ENCODE measurements at places on chromosomes 2 and 18.
A peak's percentile ranks its signal among the peaks of the same experiment; 100 is the strongest.

DNA sequence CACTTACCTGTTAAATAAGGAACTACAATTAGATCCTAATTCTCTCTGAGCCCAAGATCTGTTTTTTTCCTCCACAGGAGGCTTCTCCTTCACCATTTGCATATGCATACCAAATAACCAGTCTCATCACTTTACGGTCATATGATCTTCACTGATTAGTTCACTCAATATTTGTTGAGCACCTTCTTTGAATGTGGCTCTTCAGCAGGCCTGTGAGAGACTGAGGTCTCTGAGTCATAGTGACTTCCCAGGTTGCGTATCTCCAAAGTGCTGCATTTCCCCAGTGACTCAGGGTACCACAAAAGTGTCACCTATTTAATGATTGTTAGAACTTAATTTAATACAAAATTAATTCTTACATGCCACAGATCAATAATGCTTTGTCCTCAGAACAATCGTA lies 108.8 kb upstream of the TRIB2 start:
- DNase-seq, result no peak

DNA sequence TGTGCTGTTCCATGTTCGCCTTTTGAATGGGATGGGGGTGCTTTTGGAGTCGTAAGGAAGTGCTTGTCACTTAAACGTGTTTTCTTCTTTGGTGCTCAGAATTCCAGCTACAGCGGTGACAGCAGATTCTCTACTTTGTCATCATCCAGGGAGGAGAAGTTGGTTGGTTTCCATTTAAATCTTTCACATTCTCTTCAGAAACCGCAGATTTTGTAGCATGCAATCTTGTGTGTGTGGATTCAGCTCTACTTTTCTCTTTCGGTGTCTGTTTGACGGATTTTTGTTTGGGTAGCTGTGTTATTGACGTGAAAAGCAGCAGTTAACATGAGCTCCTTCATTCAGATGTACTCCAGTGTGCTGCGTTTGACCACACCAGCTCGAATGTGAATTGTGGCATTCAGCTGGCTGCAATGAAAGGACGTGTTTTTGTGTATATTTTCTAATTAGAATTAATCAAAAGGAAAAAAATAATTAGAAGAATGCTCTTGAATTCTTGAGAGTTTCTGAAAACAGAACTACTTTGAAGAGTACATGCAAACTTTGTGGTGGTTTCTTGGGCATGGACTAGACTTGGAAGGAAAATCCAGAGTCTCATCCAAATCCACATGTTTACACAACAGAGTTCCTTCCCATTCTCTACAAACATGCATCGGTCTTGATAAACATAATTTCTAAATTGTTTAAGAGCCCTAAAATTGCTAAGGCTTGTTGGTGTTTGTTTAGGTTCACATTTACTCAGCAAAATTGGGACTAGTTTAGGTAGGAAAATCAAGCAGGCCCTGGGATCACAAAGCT lies 68.7 kb upstream of the RBM44 start:
- DNase-seq, result no peak

DNA sequence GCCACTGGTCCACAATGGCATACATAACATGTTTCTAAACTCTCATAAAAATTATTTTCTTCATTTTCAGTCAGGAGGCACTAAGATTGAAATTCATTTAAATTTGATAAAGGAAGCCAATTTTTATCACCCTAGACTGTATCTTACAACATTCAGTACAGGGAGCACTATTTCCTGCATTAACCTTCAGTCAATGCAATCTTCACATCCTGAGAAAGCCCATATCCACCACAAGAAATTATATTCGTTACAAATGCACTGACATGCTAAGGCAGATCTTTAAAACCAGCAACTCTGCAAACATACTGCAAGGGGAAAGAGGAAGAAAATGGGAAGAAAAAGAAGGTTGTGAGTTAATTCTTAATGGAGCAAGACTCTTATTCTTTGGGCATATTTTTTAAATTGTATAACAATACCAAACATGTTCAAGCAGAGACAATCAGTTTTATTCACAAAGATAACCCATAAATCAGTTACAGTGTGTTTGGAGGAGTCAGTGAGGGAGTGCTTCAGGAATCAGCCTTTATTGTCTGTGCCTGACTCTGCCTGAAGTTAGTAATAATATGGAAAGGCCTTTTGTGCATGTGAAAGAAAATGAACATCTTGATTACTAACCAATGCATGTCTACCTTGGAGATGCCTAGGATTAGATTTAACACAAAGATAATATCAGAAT lies 370.1 kb downstream of the FBXO15 start:
- no peak for DNase-seq

- no peak for DNase-seq
Observed at GRCh38 chr18:34339155-34339554, 114.4 kb upstream of the NOL4 start.

- peak; percentile 58 for DNase-seq
Observed at GRCh38 chr2:119106301-119106897, 52.2 kb downstream of the C1QL2 start.

DNA sequence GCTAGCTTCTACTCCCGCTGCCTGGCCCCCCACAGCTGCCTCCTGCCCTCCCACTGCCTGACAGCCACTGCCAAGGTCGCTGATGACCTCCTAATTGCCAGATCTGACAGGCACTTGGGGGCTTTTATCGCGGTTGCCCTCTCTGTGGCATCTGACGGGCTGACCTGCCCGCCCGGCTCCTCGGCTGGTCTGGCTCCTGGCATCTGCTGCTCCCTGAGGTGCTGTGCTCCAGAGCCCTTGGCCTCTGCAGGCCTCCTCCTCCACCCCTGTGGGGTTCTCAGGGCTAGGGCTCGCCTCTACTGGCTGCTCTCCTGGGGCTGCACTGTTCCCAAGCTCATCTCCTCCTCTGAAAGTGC lies 43.1 kb downstream of the INHBB start:
- no peak for DNase-seq

GRCh38 chr2:231611273-231612108 lies 18.8 kb downstream of the TEX44 start:
- DNase-seq, result peak; percentile 73

GRCh38 chr18:24934258-24934932 lies 417.6 kb downstream of the ZNF521 start:
- DNase-seq, result no peak

GRCh38 chr2:54928719-54929118 lies 121.5 kb downstream of the RTN4 start:
- DNase-seq, result no peak

DNA sequence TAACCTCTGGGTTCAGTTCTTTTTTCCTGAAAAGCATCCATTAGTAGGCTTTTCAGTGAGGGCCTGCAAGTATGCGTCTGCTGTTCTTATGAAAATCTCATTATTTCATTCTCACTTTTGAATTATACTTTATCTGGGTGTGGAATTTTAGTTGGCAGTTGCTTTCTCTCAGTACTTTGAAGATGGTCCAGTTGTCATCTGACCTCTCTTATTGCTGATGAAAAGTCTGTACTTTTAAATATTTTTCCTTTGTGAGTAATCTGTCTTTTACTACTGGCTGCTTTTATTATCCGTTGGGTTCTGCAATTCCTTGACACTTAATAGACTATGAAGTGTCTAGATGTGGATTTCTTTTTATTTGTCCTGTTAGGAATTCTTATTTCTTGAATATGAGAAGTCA lies 307.8 kb downstream of the CYP26B1 start:
- DNase-seq, result no peak

- no peak for DNase-seq
Observed at GRCh38 chr2:231621051-231621879, 28.6 kb downstream of the TEX44 start.

GRCh38 chr2:45237850-45238542 lies 228.7 kb upstream of the SIX2 start:
- DNase-seq, result peak; percentile 35

- DNase-seq, result no peak
Observed at GRCh38 chr2:205731583-205731981, 49.3 kb downstream of the NRP2 start.

- DNase-seq, result peak; percentile 21
Observed at GRCh38 chr2:239328351-239329191, 72.2 kb downstream of the HDAC4 start.

- DNase-seq, result no peak
Observed at GRCh38 chr2:55163941-55164390, 68.1 kb downstream of the CLHC1 start.

GRCh38 chr2:220931491-220931890 lies 640.6 kb downstream of the EPHA4 start:
- no peak for DNase-seq

GRCh38 chr2:95046371-95047112 lies 21.0 kb downstream of the MAL start:
- DNase-seq, result no peak

- no peak for DNase-seq
Observed at GRCh38 chr2:218364196-218364595, 7.5 kb downstream of the CATIP start.

DNA sequence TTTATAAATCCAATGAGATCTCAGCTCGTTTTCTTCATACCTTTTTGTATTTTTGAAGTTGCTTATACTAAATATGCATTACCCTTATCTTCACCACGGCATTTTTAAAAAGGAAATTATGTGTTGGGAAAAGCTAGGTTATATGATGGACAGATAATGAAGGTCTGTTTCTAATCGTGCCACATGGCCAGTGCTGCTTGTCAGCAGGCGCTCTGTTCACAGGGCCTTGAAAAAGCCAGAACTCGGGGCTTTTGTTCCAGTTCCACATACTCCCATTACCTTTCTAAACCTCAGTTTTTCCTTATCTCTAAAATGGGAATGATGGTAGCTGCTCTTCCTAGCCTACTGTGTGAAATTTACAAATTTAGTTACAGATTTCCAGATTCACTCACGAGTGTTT lies 42.0 kb downstream of the EPAS1 start:
- DNase-seq, result no peak

- DNase-seq, result no peak
Observed at GRCh38 chr18:75276818-75277609, 66.4 kb downstream of the TSHZ1 start.

- DNase-seq, result no peak
Observed at GRCh38 chr2:43279317-43279840, 53.0 kb upstream of the ZFP36L2 start.

GRCh38 chr2:55425431-55425831 lies 5.8 kb upstream of the CCDC88A start:
- DNase-seq, result no peak

GRCh38 chr2:182977463-182977862 lies 60.8 kb downstream of the NCKAP1 start:
- no peak for DNase-seq

DNA sequence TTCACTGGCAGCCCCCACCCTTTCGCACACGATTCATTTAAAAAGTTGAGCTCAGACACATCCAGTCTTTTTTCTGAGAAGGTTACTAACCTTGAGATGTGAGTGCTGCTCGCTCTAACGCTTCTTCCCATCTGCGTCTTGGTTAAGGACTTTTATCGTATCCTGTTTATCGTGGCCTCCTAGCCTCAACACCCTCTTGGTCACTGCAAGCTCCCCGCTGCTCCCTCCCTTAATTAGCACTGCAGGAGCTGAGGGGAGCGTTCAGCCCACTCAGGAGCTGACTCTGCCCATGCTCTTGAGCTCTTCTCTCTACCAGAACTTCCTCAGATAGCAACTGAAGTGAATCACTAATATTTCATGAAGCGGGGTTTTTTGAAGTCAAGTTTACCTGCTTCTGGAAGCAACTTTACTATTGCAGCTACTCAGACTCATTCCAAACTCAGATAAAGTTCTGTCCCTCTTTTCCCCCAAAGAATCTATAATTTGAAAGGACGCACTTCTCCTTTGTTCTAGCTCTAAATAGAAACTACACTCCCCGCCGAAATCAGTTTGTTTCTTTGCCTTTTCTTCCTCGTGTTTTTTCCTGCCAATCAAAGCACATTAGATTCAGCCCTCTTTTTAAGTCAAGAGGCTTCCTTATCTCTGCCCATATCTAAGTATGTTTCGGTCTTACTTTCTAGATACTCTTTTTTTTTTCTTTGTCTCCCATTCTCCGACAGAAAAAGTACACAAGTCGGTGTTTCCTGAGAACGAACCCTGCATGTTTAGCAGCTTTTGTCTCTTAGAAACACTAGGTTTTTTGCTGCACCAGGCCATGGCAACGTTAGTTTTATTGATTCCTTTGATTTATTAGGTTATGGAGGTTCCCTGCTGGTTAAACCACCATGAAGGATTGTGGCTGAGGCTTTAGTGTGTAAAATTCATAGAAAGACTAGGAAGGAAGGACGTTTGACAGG lies 9.3 kb upstream of the CD226 start:
- DNase-seq, result no peak

- no peak for DNase-seq
Observed at GRCh38 chr2:127864877-127865276, 6.9 kb upstream of the POLR2D start.

GRCh38 chr2:169116327-169116726 lies 47.0 kb downstream of the DHRS9 start:
- DNase-seq, result no peak

GRCh38 chr2:215921895-215922294 lies 91.5 kb downstream of the MREG start:
- no peak for DNase-seq

GRCh38 chr2:172926785-172927640 lies 148.6 kb upstream of the MAP3K20 start:
- DNase-seq, result no peak

- no peak for DNase-seq
Observed at GRCh38 chr2:74670263-74670662, 16.2 kb downstream of the SEMA4F start.

DNA sequence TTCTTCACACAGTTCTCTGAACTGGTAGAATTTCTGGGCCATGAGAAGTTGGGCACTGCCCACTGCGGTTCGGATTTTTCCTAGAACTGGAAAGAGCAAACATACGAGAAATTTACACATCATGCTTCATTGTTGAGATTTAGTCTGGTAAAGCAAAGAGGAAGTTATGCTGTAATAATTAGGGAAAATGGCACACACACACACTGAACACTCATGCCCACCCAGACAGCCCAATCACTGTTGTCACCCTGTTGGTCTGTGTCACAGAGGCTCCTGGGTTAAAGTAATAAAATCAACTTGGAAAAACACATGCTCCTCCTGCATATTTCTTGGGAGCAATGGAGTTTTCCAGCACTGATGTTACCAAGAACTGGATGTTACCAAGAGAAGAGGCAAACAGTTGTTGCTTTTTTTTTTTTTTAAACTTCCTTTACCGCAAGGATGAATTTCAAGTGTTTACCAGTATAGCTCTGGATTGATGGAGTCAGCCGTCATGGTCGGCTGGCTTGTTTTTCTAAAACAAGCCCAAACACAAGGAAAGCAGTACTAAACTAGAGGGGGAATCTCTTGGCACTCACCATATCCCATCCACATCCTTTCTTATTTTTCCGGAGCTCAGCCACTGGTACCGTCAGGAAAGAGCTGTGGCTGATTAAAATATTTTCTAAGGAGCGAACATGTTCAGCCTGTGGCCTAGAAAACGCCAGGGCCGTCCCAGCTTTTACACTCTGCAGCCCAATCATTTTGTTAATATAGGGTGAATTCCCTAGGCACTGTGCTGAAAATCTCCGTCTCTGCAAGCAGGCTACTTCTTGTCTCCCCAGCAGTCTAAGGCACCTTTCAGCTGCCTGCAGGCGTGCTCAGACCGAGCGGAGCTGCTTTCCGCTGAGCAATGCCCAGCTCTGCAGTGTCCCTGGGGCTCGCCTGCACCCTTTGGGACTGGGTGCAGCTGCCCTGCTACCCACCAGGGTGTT lies 58.9 kb downstream of the TGIF1 start:
- DNase-seq, result no peak

- DNase-seq, result no peak
Observed at GRCh38 chr2:136156411-136156810, 38.5 kb upstream of the CXCR4 start.

GRCh38 chr2:20209373-20210109 lies 15.4 kb downstream of the SDC1 start:
- no peak for DNase-seq

GRCh38 chr2:8219631-8220355 lies 462.1 kb upstream of the ID2 start:
- DNase-seq, result no peak

- DNase-seq, result no peak
Observed at GRCh38 chr2:113716291-113716690, 40.2 kb downstream of the SLC35F5 start.
